ELF-1 (cell line): ENCODE measurements at places on chromosomes 6 and 20.
A peak's percentile ranks its signal among the peaks of the same experiment; 100 is the strongest.

GRCh38 chr6:123869334-123869733 lies 65.7 kb downstream of the NKAIN2 start:
- no peak for DNase-seq

- DNase-seq: peak; percentile 89
Measured at GRCh38 chr6:76441875-76442274, 369.4 kb upstream of the IMPG1 start.

- peak; percentile 87 for DNase-seq
Measured at GRCh38 chr20:2742934-2743559, 50.5 kb downstream of the EBF4 start.

DNA sequence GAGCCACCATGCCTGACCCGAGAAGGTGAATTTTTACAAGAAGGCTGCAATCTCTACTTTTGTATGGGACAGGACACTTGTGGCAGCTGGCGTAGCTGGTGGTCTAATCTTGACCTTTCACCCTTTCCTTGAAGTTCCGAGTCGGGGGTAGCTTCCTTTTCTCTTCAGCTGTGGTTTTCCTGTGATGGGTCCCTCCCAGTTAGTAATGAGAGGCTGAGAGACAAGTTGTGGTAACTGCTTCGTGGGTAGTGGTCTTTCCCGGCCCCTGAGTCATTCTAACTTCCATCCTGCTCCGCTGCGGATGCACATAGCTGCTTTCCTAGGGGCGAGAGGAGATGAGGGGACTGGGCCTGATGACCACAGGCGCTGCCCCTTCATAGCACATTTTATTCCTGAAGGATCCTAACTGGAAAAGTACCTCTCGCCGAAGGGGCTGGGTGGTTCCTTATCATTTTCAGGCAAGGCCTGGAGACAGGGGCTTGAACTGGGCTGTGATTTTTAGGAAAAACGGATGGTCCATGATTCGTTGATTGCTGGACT lies 3.1 kb downstream of the SYNJ2 start:
- no peak for DNase-seq

- no peak for DNase-seq
Measured at GRCh38 chr6:56407883-56408410, 160.6 kb upstream of the COL21A1 start.

DNA sequence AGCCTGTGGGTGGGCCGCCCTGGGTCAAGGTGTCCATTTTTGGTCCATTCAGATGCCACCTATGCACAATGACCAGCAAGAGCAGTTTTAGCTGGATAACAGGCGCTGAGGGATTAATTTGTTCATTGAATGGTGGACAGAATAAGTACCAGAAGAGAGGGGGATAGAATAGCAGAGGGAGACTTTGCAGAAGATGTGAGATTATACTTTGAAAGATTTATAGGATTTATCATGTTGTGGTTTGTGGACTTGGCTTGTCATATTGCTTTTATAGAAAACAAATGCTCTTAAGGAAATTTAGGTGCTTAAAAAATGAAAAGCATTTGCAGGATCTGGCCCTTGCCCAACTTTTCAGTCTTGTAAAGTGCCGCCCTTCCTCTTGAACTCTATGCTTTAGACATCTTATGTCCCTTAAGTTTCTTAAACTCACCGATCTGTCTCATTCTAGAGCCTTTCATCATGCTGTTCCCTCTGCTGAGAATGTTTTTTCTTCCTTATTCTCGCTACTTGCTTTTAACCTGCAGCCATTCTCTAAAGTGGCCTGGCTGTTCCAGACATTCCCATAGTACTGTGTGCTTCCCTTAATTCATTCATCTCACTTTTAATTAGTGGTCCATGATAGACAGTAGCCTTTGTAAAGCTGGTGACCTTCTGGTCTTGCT lies 42.5 kb downstream of the CD109 start:
- DNase-seq: no peak

DNA sequence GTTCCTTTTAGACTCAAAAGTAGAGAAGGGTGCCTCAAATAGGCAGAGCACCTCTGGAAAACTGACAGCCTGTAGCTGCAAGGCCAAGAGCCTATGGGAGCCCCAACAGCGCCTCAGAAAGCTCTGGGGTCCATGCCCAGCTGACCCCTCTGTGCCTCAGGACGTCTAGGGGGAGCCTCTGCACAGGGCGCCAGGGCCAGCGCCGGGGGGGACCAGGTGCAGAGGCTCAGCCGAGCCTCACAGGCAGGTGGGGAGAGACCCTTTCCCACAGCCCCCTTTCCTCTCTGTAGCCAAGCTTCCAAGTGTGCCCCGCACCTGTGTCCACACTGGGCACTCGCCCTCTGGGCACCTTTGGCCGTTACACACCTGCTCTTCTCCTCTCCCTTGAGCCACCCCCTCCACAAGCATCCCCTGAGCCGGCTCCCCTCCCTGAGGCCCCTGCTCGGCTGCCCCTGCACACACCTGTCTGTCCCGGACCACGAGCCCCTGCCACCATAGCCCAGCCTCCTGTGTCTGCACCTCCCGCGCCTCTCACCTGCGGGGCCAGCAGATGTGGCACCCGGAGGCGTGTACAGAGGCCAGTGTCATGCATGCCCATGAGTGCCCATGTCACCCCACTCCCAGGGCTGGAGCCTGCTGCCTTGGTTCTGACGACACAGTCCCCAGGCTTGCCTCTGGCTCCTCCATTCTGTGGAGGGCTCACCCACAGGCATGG lies 53.2 kb downstream of the GINS1 start:
- DNase-seq: no peak

DNA sequence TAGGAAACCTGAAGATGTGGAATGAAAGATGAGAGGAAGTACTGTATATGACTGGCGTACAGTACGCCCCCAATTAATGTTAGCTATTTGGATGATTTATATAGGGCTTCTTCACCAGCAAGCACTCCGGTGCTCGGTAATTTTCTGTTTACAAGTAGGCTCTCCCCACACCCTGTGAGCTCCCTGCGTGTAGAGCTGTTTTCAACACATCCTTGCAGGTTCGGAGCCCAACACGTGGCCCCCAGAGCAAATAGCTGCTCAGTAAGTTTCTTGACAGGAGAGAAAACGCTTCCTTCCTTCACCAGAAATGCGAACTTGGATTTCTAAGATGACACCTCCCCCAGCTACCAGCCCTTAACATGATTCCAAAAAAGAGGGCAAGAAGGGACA lies 1.2 kb upstream of the RAB22A start:
- peak; percentile 7 for DNase-seq

DNA sequence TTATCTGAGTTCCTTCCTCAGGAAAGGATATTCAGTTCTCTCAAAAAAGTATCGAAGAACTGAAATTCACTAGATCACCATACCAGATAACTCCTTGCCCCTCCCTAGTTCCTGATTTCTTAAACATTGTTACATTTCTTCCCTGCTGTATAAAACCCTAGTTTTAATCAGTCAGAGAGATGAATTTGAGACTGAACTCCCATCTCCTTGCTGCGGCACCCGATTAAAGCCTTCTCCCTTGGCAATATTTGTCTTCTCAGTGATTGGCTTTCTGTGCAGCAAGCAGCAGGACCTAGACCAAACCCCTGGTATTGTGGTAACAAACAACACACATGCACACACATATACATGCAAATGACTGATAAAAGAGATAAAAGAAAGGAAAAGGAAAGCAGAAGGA lies 1364.6 kb upstream of the GJE1 start:
- no peak for DNase-seq

DNA sequence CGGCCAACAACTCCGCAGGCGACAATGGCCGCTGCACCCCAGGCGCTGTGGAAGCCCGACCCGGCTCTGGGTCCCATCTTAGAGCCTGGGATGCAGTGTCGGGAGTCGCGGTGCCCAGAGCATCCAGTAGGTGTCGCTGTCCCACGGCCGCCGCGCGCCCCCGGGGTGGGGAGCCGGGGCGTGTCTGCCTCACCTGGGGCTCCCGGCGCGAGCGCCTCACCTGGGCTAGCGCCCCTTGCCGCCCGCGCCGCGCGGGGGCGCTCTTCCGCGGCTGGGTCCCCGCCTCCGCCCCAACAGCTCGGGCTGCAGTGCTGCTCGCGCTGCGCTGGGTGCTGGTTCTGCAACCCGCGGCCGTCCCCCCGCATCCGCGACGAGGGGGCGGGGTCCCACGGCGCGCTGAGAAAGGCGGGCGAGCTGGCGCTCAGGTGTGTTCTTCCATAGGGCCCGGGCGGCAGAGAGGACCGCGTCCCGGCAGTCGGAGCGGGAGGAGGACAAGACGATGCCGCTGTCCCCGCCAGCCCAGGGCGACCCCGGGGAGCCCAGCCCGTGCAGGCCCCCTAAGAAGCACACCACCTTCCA lies at the start of gene CRYBG1:
CRYBG1 (plus strand) TSS at position 308 of the 579 bp plus-strand sequence; CDS start at position 500, 192 bp downstream.
- peak; percentile 97 for DNase-seq

GRCh38 chr6:98843271-98844243 lies 9.2 kb downstream of the POU3F2 start:
- DNase-seq: peak; percentile 58

DNA sequence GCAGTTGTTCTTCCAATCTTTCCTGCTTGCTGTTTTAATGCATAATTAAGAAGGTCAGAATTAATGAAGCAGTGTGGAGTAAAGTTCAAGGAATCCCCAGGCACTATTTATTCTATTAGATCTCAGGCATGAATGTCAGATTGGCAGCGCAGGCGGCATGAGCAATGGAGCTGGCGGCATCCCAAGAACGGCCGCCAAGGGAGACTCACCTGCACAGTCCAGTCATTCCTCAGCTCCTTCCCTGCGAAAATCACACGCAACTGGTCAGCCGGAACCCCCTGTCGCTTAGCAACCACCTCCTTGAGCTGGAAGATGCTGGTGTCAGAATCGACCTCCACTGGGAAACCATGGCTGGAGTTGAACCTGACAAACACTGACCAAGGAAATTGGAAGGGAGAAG lies 284.5 kb downstream of the PRKN start:
- DNase-seq: no peak

DNA sequence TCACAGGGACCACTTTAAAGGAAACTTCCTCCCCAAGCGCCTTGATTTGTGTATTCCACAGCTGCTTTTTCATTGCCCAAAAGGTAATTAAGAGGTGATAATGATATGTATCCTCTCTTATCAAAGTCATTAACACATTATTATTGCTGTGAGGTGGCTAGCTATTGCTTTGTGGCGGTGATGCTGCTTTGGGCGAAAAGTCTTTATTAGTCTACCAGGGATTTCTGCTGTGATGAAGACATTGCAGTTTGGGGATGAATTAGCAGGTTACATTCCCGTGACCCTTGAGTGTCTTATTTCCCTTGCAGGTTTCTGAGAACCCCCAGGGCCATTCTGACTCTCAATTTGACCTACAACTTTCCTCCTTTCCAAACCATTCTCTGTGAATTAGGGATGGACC lies 143.4 kb upstream of the SOX4 start:
- no peak for DNase-seq

GRCh38 chr6:125526007-125526720 lies 223.3 kb upstream of the HEY2 start:
- DNase-seq: no peak

DNA sequence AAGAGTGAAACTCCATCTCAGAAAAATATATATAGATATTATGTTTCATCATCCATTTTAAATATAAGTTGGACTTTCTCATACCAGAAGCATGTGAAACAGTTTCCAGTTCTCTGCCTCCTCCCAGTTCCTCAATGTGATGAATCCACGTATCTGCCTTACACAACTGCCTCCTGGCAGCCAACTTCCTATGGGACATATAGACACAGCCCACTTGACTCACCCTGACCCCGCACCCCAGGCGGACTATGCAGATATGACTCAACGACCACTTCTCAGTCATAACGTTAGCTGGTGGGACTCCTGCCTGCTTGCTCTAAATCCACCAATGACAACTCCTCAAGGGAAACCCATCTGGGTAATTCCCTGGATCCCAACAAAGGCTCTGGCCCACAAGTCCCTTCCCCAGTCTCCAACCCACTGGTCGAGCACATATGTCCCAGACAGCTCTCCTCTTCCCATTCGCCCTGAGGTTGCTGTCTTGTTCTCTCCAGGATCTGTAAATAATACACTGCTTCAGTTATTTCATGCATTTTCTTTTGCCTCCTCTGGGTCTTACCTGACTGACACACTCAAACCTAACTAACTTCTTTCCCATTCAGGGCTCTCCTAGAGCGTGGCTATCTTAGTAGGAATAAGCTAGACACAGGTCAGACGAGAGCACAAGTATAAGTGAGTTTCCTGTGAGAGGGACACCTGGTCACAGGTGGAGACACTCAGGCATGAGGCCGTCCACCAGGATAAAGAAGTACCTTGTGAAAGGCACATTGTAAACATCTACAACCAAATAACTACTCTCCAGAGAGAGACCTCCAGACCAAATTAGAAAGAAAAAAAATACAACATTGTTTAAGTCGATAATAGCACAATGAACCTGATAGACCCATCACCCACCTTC lies 548.5 kb downstream of the CD83 start:
- DNase-seq: no peak

DNA sequence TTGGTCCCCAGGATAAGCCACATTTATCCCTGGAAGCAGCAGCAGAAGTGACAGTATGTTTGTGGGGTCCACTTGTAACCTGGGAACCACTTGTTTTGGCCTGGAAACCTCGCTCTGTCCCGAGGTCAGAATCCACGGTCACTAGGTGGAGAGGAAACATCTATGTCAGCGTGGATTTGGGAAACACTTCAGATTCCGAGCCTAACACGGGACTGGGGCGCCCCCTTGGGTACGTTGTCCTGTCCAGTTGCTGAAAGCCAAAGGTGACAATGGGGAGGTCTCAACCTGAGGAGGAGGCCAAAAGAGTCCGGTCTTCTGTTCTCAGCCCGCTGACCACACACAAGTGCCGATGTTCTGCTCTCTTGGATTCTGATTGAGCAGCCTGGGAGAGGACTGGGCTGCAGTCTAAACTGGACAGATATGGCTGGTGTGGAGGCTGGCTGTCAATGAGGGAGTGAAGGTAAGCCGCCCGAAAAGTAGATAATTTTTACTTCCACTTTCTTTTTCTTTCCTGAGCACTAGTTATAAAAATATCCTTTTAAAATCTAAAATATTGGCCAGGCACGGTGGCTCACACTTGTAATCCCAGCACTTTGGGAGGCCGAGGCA lies 4.9 kb upstream of the ZFP57 start:
- DNase-seq: peak; percentile 34

- DNase-seq: peak; percentile 41
Measured at GRCh38 chr6:135922174-135922573, 70.7 kb downstream of the PDE7B start.

DNA sequence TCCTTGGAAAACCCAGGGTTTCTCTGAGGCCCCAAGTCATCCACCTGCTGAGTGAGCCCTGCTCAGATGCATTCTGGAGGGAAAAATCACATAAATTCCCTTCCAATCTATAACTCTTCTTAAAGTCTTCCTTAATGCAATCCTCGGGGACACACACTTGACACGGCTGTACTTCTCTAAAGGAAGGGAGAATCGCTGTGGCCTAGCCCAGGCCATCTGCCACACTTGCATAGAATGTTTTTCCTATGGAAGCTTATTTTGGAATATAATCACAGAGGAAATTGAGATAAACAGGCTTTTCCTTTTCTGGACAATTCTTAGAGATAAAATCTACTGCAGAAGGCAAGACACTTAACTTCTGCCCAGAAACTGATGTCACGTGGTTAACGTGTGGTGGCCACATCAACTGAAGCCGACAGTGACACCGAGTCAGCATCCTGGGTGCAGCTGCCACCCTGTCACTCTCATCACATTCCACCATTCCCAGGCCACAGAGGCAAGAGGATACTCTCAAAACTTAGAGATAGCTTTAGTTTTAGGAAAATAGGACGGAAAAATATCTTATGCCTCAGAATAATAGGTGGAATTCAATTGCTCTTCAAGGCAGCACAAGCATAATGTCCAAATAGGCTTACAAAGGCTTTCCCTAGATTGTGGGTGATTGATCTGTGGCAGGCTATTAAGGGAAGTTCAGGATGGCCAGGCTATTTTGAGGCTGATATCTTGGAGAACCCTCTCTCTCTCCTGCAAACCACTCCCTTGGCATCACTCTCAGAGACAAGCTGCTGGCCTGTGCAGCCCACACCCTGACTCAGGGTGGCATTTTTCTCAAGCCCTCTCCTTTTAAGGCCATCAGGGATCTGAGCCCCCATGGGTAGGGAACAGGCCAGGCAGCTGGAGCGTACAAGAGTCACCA lies 29.6 kb downstream of the PSMB1 start:
- no peak for DNase-seq
